ENCODE measurements at places on chromosomes 5 and 9. TPM values are rescaled to one million over a fixed set of nuclear protein-coding genes. Genes with fewer than 3 reads are reported as not detected.

MYOZ3 gene
- total RNA-seq = 2.2 TPM

TAF11L10 gene
- not detected for total RNA-seq

FBP1 gene
- total RNA-seq = 2.9 TPM

CDX1 gene
- not detected for total RNA-seq
